GM12865 (cell line): ENCODE measurements at places on chromosomes 1 and 21.

- no peak for DNase-seq
Measured at GRCh38 chr21:37204580-37204979, 62.6 kb downstream of the VPS26C start.

DNA sequence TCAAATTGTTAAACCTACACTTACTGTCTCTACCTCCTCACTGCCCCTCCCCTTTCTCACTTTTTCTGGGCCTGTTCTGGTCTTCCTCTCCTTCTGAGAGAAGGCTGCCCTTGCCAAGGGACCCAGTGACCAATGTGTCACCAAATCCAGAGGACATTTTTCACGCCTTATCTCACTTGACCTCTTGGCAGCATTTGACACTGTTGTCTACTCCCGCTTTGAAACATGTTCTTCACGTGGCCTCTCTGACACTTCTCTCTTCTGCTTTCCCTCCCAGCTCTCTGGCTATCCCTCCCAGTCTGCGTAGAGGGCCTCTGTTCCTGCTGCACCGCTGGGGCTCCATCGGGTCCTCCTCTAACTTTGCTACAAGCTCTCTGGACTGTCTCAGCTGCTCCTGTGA lies 25.3 kb downstream of the KCNQ4 start:
- no peak for DNase-seq

DNA sequence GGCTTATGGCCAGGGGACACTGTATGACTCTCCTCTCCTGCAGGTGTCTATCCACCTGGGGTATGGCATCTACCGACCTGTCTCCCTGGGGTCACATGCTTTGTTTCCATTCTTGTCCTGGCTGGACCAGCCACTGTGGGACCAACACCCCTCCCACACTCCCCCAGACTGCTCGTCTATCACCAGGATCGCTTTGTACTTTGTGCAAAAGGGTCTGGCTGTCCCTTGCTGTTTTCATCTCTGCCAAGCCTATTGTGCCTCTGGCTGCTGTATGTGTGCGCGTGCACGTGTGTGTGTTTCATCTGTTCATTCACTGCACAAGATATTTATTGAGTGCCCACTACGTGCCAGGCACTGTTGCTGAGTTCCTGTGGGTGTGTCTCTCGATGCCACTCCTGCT lies 25.5 kb downstream of the ETNK2 start:
- no peak for DNase-seq

- DNase-seq, result peak; percentile 8
Measured at GRCh38 chr1:232440325-232441035, 189.5 kb downstream of the SIPA1L2 start.

DNA sequence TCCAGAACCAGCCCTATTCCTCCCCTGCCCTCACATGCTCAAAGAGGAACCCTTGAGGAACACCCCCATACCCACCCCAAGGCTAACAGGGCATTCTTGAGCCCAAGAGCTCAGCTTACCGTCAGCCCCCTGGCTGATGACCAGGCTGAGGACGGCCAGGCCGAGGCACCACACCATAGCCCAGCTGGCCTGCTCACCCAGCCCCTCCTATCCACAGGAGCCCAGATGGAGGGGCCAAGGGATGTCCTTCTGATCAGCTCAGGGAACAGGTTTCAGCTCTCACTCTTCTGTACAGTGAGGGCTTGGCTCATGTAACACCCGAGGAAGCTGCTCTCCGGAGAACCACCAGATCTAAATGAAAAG lies 2.2 kb downstream of the IGSF9 start:
- no peak for DNase-seq

DNA sequence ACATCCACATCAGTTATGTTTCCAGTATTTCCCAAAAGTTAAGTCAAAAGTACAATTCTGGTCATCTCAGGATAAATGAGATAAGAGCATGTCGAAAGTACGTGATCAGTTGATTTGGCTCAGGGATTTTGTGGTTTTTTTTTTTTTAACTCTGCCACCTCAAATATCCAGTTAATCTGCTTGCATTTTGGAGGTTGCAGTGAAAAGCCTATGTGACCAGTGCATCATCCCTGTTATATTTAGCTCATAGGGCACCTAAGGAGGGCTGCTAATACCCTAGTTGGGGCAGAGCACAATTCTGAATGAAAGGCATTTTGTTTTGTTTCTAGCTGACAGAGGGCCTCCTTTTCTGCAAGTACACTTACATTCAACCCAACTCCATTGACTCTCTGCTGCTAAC lies 31.7 kb upstream of the RGS16 start:
- DNase-seq, result no peak

DNA sequence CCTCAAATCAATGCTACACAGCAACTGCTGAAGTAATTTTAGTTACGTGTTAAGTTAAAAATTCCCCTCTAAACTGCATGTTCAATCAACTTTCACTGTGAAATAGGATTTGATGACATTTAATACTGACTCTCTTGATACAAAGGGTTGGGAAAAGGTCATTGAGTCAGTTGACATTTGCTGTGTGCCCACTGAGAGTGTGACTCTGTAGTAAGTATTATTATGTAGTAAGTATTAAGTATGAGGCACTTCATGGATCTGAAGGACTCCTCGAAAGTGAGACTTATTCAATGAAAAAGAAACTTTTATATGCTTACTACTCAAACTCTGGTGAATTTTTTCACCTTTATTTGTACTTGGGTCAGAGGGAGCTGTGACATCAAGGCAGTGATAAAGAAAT lies 83.1 kb upstream of the S1PR1 start:
- DNase-seq, result no peak

- no peak for DNase-seq
Measured at GRCh38 chr1:36174713-36175112, 18.8 kb downstream of the MAP7D1 start.

DNA sequence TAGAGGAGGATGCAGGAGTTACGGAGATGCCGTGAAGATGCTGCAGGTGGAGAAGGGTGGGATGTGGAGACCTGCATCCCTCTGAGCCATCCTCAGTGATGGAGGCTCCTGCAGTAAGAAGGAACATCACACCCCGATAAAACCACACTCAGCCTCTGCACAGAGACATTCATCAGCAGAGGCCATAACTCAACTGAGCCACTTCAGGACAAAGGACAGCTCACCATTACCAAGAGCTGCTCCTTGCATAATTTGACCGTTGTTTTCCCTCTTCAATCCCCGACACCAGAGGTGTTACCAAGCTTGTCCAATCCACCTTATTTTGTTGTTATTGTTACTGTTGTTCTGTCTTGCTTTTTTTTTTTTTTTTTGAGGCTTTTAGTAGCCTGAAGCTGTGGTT lies 543.9 kb downstream of the AJAP1 start:
- DNase-seq, result no peak

- no peak for DNase-seq
Measured at GRCh38 chr1:197954718-197955418, 37.7 kb downstream of the LHX9 start.

- no peak for DNase-seq
Measured at GRCh38 chr21:44534688-44535087, 5.3 kb downstream of the KRTAP10-1 start.

DNA sequence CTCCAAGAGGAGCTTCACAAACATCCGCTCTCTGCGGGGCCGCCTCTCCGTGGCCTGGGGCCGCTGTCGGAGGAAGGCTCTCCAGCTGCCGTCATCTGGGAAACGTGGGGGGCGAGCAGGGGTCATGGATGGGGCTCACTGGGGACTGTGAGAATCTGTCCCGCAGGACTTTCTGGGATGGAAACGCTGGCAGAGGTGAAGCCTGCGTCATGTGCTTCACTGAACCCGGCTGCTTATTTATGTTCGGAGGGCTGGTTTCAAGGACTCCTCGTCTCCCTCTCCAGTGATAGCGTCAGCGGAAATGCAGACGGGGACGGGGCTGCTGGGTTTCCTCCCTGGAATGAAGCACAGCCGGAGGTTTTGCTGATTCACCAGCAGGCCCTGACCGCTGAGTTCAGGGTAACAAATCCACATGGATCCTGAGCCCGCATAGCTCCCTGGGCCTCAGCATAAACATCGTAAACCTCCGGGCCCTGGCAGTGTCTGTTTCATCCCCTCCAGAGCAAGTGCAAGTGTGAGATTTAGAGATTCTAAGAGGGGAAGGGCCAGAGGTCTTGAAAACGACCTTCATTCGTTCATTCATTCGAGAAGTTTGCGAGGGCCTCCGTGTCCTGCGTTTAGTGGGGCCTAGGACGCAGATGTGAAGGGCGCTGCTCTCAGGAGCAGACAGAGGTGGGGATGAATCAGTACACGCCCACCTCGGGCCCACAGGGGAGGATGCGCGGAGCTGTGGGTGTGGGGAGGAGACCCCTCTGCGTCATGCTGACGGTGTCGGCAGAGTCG lies 7.0 kb upstream of the POFUT2 start:
- no peak for DNase-seq

DNA sequence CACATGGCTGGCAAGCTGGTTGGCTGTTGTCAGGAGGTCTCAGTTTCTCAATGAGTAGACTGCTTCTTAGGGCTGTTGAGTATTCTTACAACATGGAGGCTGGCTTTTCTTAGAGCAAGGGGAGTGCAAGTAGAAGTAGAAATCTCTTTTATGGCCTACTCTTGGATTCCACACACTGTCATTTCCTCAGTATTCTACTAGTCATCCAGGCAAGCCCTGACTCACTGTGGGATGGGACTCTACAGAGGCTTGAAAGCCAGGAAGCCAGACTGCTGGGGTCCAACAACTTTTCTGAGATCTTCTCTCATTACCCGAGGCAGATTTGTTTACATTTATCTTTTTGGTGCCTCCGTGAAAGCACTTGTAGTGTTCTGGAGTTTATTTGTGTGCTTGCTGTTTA lies 196.2 kb upstream of the APP start:
- no peak for DNase-seq

DNA sequence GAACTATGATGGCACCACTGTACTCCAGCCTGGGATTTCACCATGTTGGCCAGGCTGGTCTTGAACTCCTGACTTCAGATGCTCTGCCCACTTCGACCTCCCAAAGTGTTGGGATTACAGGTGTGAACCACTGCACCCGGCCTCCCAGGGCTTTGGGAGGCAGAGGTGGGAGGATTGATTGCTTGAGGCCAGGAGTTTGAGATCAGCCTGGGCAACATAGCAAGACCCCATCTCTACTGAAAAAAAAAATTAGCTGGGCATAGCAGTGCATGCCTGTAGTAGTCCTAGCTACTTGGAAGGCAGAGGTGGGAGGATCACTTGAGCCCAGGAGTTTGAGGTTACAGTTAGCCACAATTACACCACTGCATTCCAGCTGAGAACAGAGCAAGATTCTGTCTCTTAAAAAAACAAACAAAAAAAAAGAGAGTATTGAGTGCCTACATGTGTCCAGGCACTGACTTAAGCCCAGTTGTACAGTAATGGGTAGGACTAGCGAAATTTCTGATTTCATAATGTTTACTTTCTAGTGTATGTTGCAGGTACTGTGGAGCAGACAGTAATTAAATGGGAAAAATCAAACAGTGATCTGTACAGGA lies 4.2 kb downstream of the MANEAL start:
- DNase-seq, result no peak

DNA sequence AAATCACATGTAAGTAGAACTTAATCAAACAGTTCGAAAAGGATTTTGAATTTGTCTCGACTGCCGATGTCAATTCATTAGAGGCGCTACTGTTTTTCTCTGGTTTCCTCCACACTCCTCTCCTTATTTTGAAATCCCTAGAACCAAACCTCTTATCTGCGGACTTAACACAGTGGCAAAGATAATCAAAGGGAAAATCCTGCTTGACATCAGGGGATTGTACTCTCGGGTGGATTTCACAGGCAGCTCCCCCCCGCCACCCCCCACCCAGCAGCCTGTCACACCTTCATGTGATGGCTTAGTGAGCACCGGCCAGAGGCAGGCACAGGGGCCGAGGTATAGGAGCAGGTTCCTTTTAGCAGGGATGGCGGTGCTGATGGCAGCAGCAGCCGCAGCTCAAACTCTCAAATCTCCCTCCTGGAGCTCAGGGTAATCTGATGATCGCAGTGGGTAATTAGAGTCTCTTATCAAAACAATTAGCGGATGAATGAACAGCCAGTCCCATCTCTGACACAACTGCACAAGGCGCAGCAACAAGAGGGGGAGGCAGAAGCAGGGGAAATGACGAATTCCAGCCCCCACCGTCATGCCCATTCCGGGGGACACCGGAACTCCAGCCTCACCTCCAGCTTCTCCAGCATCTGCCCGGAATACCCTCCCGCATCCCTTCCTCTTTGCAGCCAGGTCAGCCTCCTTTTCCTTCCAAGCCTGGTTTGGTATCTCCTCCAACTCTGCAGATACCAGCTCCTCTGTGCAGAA lies 80.3 kb downstream of the SSBP3 start:
- no peak for DNase-seq

- DNase-seq, result no peak
Measured at GRCh38 chr1:207346513-207346912, 25.0 kb downstream of the CD55 start.

DNA sequence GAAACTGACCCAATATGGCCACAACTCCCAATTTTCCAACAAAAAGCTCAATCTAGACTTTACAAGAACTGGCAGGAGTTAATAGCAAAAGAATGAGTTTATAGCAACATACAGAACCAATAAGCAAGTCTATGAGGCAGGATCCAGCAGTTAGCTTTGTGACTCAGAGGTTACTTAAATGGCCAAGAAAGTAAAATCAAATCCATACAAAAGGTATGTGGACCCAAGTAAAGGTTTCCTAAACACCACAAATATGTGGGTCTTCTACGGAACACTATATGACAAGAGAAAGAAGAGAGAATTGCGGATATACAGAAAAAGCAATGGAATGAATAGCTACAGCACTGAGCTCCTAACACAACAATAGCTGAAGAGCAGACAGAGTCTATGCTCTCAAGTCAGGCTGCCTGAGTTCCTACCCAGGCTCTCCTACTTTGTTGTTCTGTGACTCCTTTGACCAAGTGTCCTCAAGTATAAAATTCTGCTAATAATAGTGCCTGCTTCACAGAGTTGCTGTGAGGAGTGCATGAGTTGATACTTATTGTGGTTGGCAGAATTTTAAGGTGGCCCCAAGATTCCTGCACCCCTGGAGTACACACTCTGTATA lies 204.3 kb downstream of the SMYD3 start:
- DNase-seq, result no peak

DNA sequence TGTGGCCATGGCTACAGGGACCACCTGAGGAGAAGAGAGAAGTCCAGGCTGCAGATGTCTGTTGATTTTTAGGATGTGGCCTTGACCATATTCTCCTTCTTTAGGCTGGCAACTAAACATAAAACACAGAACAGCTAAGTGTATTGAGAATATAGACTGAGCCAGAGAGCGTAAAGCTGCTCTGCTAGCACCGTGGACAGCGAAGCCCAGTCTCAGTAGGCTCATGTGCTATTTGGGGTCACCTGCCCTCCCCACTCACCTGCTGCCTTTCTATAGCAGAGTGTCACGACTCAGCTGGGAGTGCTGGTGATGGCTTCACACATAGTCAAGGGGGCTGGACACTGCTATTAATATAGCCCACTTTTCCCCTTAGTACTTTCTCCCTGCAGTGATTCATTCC lies 278.5 kb downstream of the KCNH1 start:
- DNase-seq, result no peak
